ENCODE measurements at places on chromosomes 11 and 22.

- DNase-seq = peak; percentile 71
Measured at GRCh38 chr11:64152841-64153691, 12.8 kb downstream of the MACROD1 start.

DNA sequence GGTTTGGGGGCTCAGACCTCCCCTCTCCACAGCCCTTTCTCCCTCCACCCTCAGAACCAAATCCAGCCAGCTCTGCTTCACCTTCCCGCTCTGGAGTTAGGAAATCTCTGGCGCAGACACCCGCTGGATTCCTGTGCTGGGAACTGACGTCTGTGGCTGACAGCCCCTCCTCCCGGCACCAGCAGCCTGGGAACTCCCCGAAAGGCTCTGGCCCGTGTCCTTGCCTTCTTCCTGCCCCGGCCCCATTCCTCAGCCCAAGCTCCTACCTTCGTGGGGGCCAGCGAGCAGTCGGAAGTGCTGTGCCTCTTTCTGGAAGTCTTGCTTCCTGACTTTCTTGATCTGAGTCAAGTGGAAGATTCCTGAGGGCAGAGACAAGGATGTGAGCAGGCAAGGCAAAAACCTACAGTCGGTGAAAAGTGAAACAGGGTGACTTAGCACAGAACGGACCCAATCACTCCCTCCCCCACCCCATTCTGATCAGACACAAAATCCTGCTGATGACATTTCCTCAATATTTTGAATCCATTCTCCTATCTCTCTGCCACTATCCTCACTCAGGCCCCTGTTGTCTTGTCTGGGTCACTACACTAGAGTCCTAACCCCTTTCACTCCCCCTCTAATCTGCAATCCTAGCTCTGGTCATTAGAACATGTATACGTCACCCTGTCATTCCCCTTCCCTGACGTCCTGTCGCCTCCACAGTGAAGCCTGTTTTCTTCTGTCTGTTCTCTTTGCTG, 34.1 kb downstream of the CHRDL2 start:
- no peak for DNase-seq

DNA sequence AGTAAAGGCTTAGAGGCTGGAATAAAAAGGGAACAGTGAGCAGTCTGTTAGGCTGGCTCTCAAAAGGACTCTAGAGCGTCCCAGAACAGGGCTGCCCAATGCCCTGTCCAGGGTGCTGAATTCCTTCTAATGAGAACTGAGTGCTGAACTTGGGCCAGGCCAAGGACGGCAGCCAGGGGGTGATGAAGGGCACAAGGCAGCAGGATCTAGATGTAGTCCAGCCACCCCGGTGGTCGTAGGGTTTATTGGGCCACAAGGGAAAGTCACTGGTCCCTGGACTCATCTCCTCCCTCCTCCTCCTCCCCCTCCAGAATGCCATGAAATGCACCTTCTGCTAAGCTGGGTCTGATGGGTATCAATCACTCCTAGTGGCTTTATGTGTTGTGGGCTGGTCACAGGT, 19.2 kb downstream of the NPTXR start:
- DNase-seq = peak; percentile 72

DNA sequence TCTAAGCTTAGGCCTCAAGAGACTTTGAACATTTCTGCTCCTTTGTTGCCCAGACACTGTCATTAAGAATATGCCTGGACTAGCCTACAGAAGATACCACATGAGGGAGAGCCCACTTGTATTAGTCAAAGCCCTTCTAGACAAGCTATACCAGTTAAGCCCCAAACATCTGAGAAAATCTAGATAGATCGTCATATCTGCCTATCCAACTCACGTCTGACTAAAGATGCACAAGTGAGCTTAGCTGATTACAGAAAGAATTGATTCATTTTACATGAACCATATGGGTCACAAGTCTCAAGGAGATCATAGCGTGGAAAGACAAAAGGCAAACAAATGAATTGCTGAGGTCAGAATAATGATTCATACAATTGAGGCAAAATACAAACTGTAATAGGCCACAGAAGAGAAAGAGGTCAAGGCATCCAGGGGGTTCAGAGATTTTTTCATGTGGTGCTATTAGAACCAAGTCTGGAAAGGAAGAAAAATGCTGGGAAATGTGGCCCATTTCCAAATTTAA, 1155.5 kb upstream of the TENM4 start:
- no peak for DNase-seq

GRCh38 chr22:19448076-19448607, 631 bp upstream of the C22orf39 start:
- DNase-seq = peak; percentile 48

DNA sequence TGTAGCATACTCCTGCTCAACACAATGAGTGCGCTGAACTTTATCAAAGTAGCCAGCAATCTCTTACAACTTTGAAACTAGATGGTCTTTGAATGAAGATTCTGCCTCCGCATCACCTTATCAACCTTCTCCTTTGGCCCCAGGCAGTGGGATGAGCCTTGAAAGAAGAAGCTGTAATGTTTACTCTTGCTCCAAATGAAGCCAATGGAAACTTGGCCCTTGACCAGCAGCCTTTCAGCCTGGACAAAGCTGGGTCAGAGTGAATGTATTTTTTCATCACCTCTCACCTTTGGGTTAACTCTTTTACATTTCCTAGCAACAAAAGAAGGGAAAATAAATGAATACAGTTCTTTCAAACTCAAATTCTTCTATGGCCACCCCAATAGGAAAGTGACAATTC, 359.1 kb downstream of the KCNA4 start:
- no peak for DNase-seq

- peak; percentile 33 for DNase-seq
Measured at GRCh38 chr11:120079750-120080610, 57.9 kb downstream of the TRIM29 start.

DNA sequence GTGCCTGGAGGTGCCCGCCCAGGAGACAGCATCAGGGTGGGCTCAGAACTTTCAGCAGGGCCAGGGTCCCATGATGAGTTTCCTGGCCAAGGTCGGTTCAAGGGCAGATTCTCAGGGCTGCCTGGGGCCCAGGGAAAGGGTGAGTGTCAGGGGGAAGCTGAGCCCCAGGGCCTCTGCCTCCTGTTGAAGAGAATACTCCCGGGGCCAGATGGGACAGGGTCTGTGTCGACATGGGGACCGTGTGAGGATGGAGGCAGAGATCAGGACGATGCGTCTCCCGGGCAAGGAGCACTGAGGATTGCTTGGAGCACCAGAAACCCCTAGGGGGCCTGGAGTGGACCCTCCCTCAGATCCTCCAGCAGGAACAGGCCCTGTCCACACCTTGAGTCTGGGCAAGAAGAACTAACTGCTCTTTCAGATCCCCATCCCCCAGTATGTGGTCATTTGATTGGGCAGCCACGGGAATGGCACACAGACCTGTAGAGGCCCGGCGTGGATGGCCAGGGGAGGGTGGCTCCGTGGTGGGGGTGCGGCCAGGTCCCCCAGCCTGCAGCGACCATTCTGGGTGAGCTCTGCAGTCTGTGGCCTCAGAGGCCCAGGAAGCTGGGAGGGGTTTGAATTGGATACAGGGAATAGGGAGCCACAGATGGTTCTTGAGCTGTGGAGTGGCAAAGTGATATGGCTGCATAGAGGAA, 1078.7 kb downstream of the BRD1 start:
- DNase-seq = no peak

DNA sequence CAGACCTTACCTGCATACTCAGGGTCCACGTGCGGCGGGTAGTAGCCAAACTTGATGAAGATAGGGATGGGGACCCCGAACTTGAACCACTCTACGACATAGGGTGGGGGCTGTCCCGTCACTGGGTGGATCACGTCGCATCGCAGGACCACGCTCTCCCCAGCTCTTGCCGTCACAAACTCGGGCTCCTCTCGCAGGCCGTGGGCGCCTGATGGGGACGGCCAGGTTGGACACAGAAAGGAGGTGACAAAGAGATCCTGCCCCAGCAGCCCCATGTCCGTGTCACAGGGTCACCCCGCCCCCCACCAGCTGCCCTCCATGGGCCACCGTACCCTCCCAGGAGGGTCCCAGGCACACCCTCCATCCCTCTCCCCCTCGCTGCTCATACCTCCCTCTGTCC, 10.7 kb downstream of the IGSF9B start:
- DNase-seq = no peak

- no peak for DNase-seq
Measured at GRCh38 chr11:17718510-17718962, 835 bp upstream of the MYOD1 start.

- DNase-seq = no peak
Measured at GRCh38 chr22:45212992-45213751, 27.5 kb downstream of the KIAA0930 start.

DNA sequence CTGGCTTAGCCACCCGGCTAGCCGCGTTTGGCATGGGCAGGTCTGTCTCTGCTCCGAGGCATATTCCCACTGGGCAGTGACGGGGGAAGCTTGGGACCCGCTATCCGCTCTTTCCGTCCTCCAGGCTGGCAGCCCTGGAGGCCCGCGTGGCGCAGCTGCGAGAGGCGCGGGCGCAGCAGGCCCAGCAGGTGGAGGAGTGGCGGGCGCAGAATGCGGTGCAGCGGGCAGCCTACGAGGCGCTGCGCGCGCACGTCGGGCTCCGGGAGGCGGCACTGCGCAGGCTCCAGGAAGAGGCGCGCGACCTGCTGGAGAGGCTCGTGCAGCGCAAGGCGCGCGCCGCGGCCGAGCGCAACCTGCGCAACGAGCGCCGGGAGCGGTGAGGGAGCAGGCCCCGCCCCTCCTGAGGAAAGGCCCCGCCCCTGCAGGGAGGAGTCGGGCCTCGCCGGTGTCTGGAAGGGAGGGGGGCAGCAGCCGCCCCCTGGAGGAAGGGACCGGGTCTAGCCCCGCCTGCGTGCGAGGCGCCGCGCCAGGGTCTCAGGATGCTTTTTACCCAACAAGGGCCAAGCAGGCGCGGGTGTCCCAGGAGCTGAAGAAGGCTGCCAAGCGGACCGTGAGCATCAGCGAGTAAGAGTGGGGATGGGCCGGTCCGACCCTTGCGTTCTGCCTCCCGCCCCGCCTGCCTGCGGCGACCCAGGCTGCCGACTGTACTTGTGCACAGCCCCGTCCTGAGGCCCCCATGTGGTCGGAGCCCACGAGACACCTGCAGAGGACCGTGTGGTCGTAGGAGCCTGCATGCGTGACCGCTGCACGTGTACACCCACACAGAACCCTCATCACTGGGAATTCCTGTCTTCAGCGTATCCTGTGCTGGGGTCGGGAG, 7.9 kb downstream of the ATG16L2 start:
- peak; percentile 83 for DNase-seq

DNA sequence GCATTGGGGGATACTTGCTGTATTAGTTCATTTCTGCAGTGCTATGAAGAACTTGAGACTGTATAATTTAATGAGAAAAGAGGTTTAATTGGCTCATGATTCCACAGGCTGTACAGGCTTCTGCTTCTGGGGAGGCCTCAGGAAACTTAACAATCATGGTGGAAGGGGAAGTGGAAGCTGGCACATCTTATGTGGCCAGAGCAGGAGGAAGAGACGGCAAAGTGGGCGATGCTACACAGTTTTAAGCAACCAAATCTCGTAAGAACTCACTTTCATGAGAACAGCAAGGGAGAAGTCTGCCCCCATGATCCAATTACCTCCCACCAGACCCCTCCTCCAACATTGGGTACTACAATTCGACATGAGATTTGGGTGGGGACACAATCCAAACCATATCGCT, 55.1 kb downstream of the TMPRSS5 start:
- no peak for DNase-seq

GRCh38 chr22:48568736-48569330, 1258.8 kb downstream of the BRD1 start:
- DNase-seq = no peak

DNA sequence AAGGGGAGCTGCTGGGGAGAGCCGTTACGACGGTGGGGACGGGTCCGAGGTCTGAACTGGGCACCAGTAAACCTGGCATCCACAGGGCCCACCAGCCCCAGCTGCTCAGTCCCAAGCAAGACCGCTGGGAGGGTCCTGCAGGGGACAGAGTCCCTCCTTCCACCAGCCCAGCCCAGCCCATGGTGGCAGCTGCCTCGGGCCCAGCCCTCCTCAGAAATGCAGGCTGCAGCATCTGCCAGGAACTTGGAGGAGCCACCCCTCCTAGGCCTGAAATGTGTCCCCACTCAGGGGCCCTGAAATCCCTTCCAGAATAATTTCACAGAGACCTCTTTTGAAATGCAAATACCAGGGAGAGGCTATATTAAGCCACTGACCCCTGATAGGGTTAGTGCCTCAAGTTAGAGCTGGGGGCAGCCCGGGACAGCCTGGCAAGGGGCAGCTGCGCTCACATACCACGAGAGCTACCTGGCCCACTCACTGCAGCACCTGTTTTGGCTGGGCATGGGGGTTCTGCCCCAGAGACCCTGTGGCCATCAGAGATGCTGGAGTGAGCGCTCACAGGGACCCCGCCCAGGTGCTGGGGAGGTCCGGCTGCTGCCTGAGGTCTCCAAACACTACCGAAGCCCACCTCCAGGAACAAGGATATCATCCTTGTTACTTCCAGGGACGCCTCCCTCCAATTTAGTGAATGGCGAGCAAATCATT, 53.1 kb downstream of the CELSR1 start:
- no peak for DNase-seq

GRCh38 chr11:107505647-107506225, 48.1 kb upstream of the CWF19L2 start:
- no peak for DNase-seq

- DNase-seq = no peak
Measured at GRCh38 chr22:40444178-40444831, 73.9 kb downstream of the SGSM3 start.
